ENCODE measurements at places on chromosomes 5 and 9.
A peak's percentile ranks its signal among the peaks of the same experiment; 100 is the strongest.

DNA sequence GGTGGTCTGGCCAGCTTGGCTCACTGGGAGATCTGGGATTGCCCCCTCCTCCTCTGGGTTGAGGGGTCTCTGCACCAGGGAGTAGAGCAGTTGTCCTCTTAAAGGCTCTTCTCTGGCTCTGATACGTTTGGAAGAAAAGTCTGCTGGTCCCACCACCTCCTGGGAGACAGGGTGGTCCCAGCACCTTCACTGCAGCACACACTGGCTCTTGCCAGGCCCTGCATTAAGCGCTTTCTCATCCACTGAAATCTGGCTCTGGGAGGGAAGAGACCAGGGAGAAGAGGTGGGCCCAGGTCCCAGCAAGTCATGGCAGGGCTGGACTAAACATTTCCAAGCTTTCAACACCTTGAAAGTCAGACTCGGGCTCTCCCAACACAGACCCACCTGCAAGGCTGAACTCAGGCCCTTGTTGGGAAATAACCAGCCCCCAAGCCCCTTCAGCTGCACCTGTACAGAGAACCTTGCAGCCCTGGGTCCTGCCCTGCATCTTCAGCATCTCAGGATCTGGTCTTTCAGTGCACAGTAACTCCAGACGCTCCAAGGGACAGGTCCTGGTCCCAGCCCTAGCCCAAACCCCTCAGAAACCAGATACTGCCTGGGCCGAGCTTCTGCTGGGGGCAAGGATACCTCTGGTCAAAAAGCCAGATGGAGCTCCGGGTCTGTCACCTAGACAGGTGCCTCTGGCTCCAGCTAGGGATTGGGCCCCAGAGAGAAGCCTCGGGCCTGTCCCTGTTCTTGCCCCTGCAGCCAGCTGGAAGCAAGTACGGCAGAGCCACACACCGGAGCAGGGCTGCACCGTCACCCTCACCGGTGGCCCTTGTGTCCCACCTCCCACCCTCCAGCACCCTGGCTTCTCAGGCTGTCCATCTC, 134.5 kb downstream of the DAB2IP start:
- DNase-seq: no peak

DNA sequence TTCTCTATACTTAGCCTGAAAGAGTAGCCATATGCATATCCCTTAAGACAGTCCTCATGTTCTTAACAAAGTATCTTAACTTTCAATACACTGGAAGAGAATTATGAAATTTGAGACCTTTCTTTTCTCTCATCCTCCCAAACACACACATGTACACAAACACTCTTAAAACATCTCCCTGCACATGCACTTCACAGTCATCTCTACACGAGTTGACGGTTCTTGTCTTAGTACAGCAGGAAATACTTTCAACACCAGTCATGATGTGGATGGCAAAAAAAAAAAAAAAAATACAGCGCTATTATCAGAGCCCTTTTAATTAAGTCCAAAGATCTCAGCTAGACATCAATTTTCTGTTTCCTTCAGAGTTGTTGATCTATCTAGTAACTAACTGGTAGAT, 43.6 kb upstream of the PCSK1 start:
- DNase-seq: no peak

DNA sequence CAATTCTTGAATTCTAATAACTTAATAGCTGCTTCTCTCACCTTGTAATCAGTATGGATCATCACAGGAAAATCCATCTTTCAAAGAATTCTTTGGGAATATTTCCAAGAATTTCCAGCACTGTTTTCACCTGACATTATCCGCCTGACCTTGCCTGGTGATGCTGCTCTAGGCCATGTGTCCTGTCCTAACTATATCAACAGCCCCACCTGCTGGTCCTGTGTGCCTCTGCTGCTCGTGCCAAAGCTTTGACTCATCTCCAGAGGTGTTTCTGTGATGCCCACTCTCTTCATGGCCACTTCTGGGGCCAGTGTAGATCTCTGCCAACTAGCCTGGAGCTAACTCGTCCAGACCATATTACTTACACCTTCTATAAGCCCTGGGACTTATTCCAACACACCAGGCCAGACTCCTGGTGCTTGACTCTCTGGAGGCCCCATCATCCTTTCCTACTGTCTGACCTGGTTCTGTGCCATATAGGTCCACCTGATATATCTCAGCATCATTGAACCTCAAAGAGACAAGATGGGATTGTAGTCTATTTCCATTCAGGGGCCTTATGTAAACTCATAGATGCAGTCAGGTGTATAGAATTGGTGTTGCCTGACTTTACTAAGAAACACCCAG, 67.5 kb upstream of the CKMT2 start:
- DNase-seq: peak; percentile 54

DNA sequence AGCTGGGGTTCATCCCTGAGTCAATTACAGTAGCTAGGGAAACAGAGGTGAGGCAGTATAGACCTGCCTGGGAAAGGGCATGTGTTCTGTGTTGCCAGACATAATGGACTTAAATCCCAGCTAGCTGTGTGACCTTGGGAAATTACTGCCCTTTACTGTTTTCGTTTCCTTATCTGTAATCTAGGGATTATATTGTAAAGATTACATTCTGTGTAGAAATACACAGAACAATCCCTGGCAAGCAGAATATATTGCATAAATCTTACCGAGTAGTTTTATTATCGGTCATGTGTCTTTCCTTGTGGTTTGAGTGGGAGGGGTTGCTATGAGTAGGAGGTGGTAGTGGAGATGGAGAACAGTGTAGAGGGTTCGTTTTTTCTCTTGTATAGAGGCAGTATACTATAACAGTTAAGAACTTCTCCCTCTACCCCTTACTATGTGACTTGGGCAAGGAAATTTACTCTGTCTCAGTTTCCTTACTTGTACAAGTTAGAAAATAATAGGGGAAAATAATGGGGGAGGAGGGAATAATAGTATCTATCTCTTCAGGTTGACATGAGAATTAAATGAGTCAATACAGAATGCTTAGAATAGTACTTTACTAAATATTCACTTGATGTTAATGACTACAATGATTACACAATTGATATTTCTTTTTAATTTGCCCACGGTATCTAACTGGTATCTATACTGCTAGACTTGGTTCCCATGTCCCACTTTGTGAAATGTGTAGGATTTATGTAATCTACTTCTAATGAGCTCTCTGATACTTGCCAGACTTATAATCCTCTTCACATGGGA, 7.1 kb upstream of the DMXL1 start:
- DNase-seq: peak; percentile 18

DNA sequence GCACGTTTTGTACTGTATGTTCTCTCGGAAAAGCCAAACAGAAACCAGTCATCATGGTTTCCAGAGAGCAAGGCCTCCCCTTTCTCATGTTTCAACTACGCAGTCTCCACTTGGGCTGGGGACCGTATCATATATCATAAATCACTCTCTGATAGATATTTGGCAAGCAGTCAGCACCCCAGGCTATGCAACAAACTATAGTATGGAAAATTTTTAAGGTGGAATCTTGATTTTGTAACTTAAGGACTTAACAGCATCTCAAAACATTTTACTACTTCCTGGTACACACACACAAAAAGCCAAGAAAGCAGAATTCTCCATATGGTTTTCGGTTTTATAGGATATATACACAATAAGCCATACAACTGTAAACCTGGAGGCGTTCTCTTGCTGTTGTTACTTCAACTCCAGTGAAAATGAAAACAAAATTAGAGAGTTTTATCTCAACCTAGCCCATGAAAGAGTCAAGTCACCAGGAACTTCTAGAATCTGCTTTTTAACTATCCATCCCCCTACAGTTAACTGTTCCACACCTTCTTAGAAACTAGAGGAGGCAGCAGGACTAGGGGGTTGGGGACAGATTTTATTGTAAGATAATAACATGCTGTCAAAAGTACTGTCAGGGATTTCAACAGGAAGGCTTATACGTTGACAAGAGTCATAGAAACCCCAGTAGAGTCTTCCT, 283.4 kb downstream of the NFIB start:
- DNase-seq: no peak

DNA sequence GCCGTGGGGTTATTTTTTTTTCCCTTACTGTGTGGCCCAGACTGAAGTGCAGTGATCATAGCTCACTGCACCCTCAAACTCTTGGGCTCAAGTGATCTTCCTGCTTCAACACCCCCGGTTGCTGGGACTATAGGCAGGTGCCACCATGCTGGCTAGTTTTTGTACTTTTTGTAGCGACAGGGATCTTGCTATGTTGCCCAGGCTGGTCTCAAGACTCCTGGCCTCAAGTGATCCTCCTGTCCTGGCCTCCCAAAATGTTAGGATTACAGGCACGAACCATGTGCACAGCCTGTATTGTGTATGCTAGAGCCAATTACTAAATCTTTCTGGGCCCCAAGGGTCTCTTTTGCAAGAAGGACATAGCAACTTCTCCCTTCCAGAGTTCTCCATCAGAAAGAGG, 23.1 kb downstream of the GALNT10 start:
- DNase-seq: no peak

DNA sequence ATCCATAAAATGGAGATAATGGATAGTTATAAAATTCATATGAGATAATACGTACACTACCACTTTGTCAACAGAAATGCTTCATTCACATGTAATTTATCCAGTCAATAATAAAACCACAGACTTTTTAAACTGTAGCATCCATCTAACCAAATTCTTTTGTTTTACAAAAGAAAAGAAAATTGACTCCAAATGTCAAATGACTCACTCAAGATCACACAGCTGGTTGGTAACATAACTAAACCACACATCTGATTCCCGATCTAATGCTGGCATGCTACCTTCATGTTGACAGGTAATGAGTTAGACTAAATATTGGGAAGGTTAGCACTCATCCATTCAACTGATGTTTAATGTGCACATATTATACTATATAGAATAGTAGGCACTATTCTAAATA, 4.9 kb downstream of the FRMD3 start:
- DNase-seq: no peak

DNA sequence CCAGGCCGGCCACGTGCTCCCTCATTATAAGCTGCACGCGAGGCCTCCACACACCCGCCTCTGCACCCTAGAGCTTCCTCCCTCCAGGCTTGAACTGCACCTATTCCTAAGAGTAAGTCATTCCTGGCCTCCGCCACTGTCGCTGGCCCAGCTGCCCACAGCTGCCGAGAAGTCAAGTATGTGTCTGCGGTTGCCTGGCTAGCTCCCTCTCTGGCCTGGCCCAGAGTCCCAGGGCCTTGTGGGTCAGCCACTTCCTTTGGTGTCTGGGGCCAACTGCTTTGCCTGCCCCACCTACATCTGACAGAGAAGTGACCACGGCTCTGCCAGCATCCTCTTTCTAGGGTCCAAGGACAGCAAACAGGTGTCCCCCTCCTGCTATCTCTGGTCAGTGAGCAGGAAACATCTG, 18.3 kb downstream of the ABO start:
- DNase-seq: no peak

DNA sequence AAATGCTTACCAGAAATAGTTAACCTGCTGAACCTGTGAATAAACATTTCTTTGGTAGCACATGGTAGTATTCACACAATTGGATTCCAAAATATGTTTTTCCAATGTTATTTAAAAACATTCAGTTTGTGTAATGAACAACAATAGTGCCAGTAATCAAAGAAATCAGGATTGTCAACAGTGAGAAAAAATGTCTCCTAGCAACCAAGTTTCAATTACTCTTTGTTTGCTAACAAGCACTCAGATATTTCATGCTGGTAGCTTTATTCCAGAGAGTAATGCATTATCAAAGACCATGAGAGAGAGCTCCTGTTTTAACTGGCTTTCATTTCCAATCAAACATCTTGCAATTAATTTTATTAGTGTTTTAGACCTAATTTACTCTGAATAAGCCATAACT, 768.1 kb upstream of the GRAMD2B start:
- no peak for DNase-seq

GRCh38 chr9:101792475-101792874, 54.0 kb upstream of the GRIN3A start:
- peak; percentile 21 for DNase-seq

DNA sequence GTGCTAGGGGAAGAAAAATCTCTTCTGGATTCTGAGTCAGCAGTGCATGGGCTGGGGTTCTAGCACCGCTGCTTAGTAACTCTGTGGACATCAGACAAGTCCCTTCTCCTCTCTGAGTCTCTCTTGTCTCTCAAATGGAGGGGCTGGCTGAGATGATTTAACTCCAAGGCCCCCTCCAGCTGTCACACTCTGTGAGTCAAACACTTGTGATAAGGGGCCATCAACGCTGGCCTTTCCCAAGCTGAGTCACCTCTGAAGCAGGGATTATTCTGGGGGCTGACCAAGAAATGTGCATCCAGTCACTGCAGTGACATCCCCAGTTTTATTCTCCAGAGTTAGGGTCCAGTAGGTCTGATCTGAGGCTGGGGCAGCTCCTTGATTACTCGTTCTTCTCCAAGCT, 110.4 kb upstream of the ZNF462 start:
- DNase-seq: no peak

DNA sequence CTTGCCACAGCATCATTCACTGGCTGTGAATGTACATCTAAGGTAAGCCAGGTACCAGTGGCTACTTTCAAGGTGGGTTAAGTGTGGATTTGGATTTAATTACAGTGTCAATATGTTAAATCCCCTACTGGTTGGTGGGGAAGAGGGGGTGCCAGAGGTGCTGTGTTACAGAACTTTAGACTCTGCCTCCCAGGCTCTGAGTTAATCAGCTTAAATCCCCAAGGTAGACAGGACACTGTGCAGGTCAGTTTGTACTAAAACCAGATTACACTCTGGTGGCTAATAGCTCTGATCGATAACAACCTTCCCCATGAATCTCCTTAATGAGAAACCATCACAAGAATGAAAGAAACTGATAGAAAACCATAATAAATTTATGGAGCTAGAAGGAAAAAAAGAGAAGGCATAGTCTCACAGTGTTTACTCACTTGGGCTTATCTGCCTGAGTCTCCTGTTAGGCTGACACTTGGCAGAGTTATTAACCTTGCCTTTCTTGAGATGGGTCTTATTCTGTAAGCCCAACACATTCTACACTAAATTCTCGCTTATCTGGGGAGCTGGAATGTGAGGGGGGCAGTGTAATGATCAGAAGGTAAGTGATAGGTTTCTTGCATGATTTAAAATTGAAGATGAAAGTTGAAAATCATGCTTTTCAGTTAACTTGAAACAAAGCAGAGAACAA, 106.8 kb downstream of the LMNB1 start:
- DNase-seq: peak; percentile 77

GRCh38 chr5:32630867-32631491, 45.6 kb downstream of the SUB1 start:
- DNase-seq: no peak

DNA sequence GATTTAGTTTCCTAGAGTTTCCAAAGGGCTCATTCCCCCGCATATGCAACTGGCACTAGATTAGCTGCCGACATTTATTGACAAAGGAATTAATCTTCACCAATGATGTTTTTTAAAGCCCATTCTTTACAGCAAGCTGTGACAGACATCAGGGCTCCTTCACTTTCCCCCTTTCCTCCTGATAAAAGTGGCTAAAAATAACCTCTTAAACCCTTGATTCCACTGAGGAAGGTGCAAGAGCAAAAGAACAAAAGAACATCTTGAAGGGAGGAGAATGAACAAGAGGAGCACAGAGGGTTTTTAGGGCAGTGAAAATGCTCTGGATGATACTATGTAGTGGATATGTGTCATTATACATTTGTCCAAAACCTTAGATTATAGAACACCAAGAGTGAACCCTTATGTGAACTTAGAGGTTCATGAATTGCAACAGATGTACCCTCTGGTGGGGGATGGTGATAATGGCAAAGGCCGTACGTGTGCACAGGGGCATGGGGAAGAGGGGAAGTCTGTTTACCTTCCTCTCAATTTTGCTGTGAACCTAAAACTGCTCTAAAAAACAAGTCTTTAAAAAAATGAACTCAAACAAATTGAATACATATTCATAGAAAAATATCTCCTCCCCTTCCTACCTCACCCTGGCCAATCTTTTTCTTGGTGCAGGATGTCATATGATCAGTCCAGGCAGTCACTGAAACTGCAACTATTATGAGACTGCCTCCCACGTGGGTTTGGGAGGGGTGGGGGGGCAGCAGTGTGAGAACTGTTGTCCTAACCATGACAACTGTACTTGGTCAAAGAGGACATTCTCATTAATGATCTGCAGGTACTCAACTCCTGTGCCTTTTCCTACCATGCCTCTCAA, 83.0 kb downstream of the MARCHF3 start:
- DNase-seq: peak; percentile 45

All from erythroblast (primary cell).